Pericardium fibroblast (primary cell): ENCODE measurements at places on chromosomes 1 and 21. TPM values are rescaled to one million over a fixed set of nuclear protein-coding genes. Genes with fewer than 3 reads are reported as not detected.

Gene ERG
- total RNA-seq = 0.23 and 4.0 TPM in 2 replicates

Gene PSRC1
- total RNA-seq = 5.3 and 9.9 TPM in 2 replicates

Gene F5
- not detected in 2 replicates for total RNA-seq

Gene LCE3D
- not detected in 2 replicates for total RNA-seq

Gene KRTAP7-1
- total RNA-seq = not detected in 2 replicates

Gene OR2T35
- total RNA-seq = not detected in 2 replicates

Gene TDRD10
- not detected in 2 replicates for total RNA-seq

Gene SH2D2A
- 0.23 TPM in 1 of 2 replicates, not detected in the other for total RNA-seq

Gene WNT9A
- total RNA-seq = 0.47 and 1.5 TPM in 2 replicates

Gene RAP1A
- total RNA-seq = 20.4 and 21.4 TPM in 2 replicates

Gene CEPT1
- 26.0 and 31.0 TPM in 2 replicates for total RNA-seq

Gene OPTC
- total RNA-seq = not detected in 2 replicates

Gene CHAF1B
- total RNA-seq = 1.5 and 2.2 TPM in 2 replicates

Gene HDGF
- total RNA-seq = 120 and 124 TPM in 2 replicates

Gene TSPAN1
- total RNA-seq = 0.12 TPM in 1 of 2 replicates, not detected in the other

Gene OR2G6
- not detected in 2 replicates for total RNA-seq

Gene SPRR4
- total RNA-seq = not detected in 2 replicates

Gene PSMG1
- total RNA-seq = 35.6 and 45.9 TPM in 2 replicates

Gene CGN
- total RNA-seq = under 0.01 and 2.5 TPM in 2 replicates

Gene SPRR2F
- not detected in 2 replicates for total RNA-seq

Gene HSD11B1
- 31.7 and 49.4 TPM in 2 replicates for total RNA-seq

Gene GBP7
- not detected in 2 replicates for total RNA-seq

Gene CHRM3
- 0.09 and 0.12 TPM in 2 replicates for total RNA-seq

Gene LRRC3
- 3.0 and 3.5 TPM in 2 replicates for total RNA-seq

Gene PTGER3
- 0.47 and 0.51 TPM in 2 replicates for total RNA-seq
